ENCODE measurements at places on chromosomes 3 and 15.

DNA sequence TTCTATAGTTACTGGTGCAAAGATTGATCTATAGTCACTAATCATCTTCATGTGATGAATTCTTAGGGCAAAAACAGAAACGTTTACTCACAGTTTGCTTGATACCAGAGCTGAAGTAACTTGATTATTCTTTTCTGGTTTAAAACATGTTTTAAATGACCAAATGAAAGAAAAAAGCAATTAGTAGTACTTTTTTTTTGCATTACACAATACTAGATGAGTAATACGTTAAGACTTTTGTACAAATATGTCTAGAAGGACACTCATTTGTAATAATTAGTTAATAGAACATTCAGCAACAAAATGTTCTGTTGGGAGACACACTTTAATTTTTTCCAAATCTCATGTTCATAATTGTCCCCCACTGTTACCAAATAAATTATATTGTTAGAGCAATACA, 523.2 kb downstream of the SOX2 start:
- no peak for DNase-seq

GRCh38 chr15:70185251-70185711, 87.6 kb upstream of the TLE3 start:
- no peak for DNase-seq

DNA sequence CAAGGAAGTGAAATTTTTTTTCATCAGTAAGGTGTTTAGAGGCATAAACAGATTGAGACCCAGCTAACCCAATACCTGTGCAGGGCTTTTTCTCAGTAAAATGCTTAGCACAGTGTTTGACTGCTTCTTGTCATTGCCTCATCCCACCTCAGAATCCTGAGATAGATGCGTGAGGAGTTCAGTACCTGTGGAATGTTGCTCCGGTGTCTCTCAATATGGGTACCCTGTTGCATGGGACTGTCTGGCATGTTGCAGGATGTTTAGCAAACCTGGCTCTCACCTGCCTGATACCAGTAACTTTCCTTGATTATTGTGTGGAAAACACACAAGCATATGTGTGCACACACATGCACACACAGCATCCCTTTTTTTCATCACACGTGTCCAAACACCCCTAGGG, 128.4 kb downstream of the MCTP2 start:
- no peak for DNase-seq

- no peak for DNase-seq
Observed at GRCh38 chr3:116059421-116060096, 385.7 kb downstream of the LSAMP start.

DNA sequence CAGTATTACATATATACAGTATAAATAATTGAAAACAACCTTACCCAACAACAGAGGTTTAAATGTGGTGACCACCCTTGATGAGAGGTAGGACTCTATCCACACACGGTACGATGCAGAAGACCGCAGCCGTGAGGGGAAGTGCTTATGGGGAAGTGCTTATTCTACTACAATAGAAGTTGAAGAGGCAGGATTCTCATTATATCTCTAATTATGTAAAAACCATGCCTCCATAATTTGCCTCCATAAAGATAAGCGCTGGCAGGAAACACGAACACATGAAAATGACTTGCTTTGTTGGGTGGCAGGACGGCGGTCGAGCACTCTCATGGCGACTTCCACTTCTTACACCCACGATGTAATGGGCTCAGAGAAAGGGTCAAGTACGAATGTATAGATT, 7.2 kb upstream of the MUC13 start:
- DNase-seq: no peak

GRCh38 chr3:55343486-55344357, 143.4 kb downstream of the WNT5A start:
- DNase-seq: no peak

- no peak for DNase-seq
Observed at GRCh38 chr3:50300681-50301254, 1.6 kb upstream of the HYAL3 start.

- no peak for DNase-seq
Observed at GRCh38 chr15:82272154-82272553, 9.5 kb downstream of the SAXO2 start.

- DNase-seq: no peak
Observed at GRCh38 chr3:57966829-57967228, 41.4 kb upstream of the FLNB start.

All from activated CD4-positive, alpha-beta T cell treated with anti-CD3 and anti-CD28 coated beads for 24 hours (primary cell).